Stomach (tissue), 19 donors: ENCODE measurements at places on chromosomes 7 and 10. TPM values are rescaled to one million over a fixed set of nuclear protein-coding genes. Genes with fewer than 3 reads are reported as not detected.

The CLRN3 gene
- not detected for total RNA-seq

The PPRC1 gene
- total RNA-seq: 29.8 TPM

The RBP3 gene
- total RNA-seq: not detected

The CTNNA3 gene
- 18.2 TPM for total RNA-seq

The CASTOR2 gene
- 3.8 TPM for total RNA-seq

DNA sequence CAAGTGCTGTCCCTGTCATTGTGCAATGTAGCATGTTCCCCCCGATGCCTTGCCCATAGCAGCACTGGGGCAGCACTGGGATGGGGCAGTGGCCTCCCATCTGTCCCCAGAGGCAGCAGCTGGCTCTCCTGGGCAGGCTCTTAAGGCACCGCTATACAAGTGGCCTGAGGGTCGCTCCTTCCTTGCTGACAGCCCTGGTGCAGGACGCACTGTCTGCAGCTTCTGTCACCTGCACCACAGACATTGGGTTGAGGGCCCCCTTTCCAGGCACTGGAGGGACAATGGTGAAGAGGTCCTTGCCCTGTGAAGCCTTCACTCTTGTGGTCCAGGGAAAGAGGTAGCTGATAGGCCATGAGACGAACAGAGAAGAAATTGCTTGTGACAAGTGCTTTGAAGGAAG is 10.6 kb downstream of the CPSF4 start:
- DNase-seq: no peak
- peaks cover 49% of the 10 kb centered on the region for H3K36me3 ChIP-seq
- no peaks in the 10 kb centered on the region for H3K4me1 ChIP-seq
- H3K27me3 ChIP-seq: no peaks in the 10 kb centered on the region

GRCh38 chr7:24825931-24826661 is 68.8 kb upstream of the GSDME start:
- DNase-seq: peak; percentile 47
- no peaks in the 10 kb centered on the region for H3K27me3 ChIP-seq
- peaks cover 7% of the 10 kb centered on the region for H3K36me3 ChIP-seq
- peaks cover 48% of the 10 kb centered on the region for H3K4me1 ChIP-seq
- H3K27ac ChIP-seq: peak overlapping the region; percentile 9

- no peaks in the 10 kb centered on the region for H3K27me3 ChIP-seq
- no peak overlapping the region for H3K27ac ChIP-seq
- H3K36me3 ChIP-seq: peaks cover 14% of the 10 kb centered on the region
- no peaks in the 10 kb centered on the region for H3K4me1 ChIP-seq
Observed at GRCh38 chr7:156667110-156667426, 26.5 kb downstream of the RNF32 start.

DNA sequence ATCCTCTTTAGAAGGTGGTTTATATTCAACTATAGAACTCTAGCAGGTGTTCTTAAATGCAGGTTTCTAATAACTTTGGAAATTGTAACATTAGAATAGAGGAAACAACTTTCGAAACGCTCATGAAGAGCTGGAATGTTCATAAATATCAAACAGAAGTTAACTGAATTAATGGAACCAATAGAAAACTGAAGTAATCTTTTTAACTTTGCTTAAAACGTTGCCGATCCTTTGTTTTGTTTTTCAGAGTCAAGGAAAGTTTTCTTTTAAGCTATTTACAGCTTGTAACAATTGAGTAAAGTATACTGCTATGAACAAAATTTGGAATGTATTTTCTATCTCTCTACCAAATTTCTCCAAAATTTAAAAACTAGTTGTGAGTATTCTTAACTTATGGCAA is 19.0 kb upstream of the CLDN3 start:
- no peaks in the 10 kb centered on the region for H3K36me3 ChIP-seq
- DNase-seq: no peak
- no peak overlapping the region for H3K27ac ChIP-seq
- H3K27me3 ChIP-seq: peaks cover 77% of the 10 kb centered on the region

- no peaks in the 10 kb centered on the region for H3K27me3 ChIP-seq
- H3K4me3 ChIP-seq: no peak overlapping the region
- peaks cover 22% of the 10 kb centered on the region for H3K36me3 ChIP-seq
- peaks cover 49% of the 10 kb centered on the region for H3K4me1 ChIP-seq
- H3K27ac ChIP-seq: peak overlapping the region; percentile 54
- DNase-seq: no peak
Observed at GRCh38 chr7:131401194-131401593, 73.5 kb downstream of the MKLN1 start.

GRCh38 chr7:50835156-50835555 is 52.5 kb upstream of the GRB10 start:
- no peaks in the 10 kb centered on the region for H3K4me1 ChIP-seq
- no peak for DNase-seq
- no peaks in the 10 kb centered on the region for H3K27me3 ChIP-seq
- no peak overlapping the region for H3K27ac ChIP-seq

DNA sequence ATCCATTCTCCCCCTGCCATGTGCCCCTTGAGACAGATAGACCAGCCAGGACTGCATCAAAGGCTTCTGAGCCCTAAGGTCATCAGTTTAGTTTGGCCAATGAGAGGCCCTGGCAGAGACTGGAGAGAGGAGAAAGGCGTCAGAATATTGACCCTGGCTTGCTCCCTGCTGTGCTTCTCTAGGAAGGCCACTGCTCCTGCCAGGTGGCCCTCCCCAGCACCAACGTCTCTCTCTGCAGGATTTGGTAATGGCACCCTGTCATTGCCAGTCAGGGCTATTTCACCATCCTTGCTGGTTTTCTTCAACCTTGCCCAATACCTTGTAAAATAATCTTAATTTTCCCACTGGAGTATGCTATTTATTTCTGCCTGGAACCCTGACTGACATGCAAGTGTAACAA is 38.8 kb upstream of the ZRANB1 start:
- no peaks in the 10 kb centered on the region for H3K4me1 ChIP-seq
- H3K27me3 ChIP-seq: no peaks in the 10 kb centered on the region
- H3K27ac ChIP-seq: no peak overlapping the region
- no peak overlapping the region for H3K4me3 ChIP-seq

DNA sequence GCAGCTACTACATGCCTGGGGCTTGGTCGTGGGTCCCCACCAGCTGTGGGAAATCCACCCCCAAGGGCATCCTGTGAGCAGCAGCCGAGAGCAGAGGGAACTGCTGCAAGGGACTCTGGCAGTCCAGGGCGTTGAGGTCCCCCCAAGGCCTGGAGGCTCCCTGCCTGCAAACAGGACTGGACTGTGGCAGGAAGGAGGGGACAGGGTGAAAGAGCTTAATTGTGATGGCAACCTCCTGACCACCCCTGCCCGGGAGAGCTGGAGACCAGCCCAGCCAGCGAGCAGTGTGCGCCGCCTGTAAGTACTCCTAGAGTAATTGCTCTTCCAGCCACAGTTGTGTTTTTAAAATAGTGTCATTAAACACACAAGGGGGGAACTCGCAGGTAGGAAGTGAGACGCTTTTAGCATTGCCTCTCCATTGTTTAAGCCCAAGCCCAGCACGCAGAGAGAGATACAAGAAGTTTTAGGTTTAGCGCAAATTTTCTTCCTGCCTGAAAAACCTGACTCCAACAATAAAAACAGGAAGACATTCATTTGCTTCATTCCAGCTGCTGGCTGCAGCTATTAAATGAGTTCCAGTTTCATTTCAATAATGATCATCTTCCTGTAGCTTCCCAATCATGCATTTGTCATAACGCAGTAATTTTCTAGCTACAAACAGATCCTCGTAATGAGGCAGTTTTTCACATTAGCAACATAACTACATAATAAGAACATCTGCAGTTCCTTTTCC is 111.1 kb downstream of the EBF3 start:
- DNase-seq: peak; percentile 38
- no peaks in the 10 kb centered on the region for H3K36me3 ChIP-seq
- no peaks in the 10 kb centered on the region for H3K27me3 ChIP-seq

DNA sequence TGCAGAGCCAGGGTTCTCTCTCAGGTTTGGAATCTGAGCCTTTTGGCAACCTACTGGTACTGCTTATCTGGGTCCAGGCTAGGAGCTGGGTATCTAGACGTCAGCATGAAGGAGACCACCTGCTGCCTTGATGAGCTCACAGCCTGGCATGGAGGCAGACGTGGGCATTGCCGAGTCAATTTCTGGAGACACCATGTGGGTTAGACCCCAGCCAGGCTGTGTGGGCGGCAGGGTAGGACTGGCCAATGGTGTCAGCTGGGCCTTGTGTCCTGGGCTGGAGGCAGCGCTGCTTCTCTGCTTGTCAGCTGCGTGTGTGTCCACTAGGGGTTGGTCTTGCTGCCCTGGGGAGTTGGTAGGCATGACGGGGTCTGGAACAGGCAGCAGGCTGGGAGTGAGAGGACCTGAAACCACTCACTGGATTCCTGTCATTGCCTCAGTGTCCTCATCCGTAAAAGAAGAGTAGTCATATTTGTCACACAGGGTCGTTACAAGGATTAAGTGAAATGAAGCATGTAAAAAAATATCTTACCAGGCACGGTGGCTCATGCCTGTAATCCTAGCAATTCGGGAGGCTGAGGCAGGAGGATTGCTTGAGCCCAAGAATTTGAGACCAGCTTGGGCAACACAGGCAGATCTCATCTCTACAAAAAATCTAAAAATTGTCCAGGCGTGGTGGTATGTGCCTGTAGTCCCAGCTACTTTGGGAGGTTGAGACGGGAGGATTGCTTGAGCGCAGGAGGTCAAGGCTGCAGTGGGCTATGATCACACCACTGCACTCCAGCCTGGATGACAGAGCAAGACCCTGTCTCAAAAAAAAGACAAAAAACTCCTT is 31.7 kb upstream of the ANKRD2 start:
- DNase-seq: no peak
- H3K36me3 ChIP-seq: no peaks in the 10 kb centered on the region
- H3K27me3 ChIP-seq: no peaks in the 10 kb centered on the region
- peaks cover 48% of the 10 kb centered on the region for H3K4me1 ChIP-seq
- H3K27ac ChIP-seq: no peak overlapping the region
- no peak overlapping the region for H3K4me3 ChIP-seq

DNA sequence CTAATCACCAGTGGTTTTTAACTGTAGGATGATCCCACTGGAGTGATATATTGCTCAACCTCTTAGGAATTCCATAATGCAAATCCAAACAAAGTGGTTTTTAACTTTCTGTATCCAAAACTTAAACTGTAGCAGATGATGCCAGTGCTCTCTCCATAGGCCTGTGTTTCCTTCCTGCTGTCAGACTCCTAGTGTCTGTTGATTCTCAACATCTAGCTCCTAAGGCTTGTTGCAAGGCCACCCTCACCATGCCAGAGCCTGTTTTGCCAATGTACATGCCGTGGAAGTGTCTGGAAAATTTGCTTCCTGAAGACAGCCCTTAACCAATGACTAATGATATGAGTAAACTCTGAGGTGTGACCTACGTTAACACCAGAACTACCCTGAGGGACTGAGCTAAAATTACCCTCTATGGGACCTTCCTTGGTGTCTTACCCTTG is 39.3 kb downstream of the C1GALT1 start:
- DNase-seq: no peak
- no peaks in the 10 kb centered on the region for H3K27me3 ChIP-seq
- H3K4me3 ChIP-seq: no peak overlapping the region
- H3K4me1 ChIP-seq: peaks cover 4% of the 10 kb centered on the region

DNA sequence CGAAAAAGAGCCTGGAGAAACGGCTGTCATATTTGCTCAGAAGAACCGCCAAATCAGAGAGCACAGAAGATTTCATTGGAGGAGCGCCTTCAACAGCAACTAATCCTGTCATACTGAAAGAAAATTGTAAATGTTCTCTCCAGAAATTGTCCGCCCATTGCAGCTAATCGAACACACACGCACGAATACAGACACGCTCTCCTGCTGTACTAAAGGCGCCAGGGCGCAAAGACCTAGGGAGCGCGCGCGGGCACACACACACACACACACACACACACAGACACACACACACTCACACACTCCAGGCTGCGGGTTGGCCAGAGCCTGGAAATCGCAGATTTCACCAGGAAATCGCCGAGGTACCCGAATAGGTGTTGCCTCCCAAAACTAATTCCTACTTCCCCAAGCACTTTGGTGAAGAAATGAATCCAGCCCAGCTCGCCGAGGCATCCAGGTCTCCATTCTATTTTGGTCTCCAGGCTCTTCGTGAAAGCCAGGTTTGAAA is at the start of gene CHRM2:
Gene CHRM2 (plus strand): TSS at position 157 of the 505 bp plus-strand sequence. CDS start 146,214 bp downstream, outside the sequence.
- H3K27me3 ChIP-seq: peaks cover 35% of the 10 kb centered on the region
- DNase-seq: peak; percentile 62
- peaks cover 29% of the 10 kb centered on the region for H3K4me1 ChIP-seq
- H3K27ac ChIP-seq: no peak within 1 kb of the TSS
- no peaks in the 10 kb centered on the region for H3K36me3 ChIP-seq
- peak within 1 kb of the TSS; percentile 55 for H3K4me3 ChIP-seq

GRCh38 chr7:129804111-129804889 is 148.5 kb downstream of the UBE2H start:
- H3K36me3 ChIP-seq: no peaks in the 10 kb centered on the region
- H3K27ac ChIP-seq: no peak overlapping the region
- H3K27me3 ChIP-seq: peaks cover 20% of the 10 kb centered on the region
- peaks cover 7% of the 10 kb centered on the region for H3K4me1 ChIP-seq

- H3K4me3 ChIP-seq: no peak overlapping the region
- H3K27ac ChIP-seq: no peak overlapping the region
- H3K4me1 ChIP-seq: peaks cover 9% of the 10 kb centered on the region
- peaks cover 86% of the 10 kb centered on the region for H3K27me3 ChIP-seq
- no peak for DNase-seq
Observed at GRCh38 chr10:86375204-86375603, 8.6 kb upstream of the GRID1 start.

DNA sequence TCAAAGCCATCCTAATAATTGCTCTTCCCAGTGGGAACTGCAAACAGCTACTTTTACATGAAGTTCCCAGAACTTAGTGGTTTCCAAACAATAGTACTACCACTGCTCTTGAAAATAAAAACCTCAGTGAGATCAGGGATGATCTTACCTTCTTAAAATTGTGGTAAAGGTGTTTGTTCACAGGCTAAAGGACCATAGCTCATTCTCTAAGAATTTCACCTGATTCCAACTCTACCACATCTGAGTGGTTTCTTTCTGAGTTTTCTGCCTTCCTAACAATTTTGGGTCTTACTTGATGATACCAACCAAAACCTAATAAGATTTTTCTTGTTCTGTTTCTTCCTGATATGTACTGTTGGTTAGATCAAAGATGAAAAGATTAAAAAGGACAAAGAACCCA is 45.6 kb upstream of the AGBL3 start:
- no peaks in the 10 kb centered on the region for H3K4me1 ChIP-seq
- no peak overlapping the region for H3K4me3 ChIP-seq
- no peaks in the 10 kb centered on the region for H3K36me3 ChIP-seq
- DNase-seq: no peak
- H3K27me3 ChIP-seq: no peaks in the 10 kb centered on the region

DNA sequence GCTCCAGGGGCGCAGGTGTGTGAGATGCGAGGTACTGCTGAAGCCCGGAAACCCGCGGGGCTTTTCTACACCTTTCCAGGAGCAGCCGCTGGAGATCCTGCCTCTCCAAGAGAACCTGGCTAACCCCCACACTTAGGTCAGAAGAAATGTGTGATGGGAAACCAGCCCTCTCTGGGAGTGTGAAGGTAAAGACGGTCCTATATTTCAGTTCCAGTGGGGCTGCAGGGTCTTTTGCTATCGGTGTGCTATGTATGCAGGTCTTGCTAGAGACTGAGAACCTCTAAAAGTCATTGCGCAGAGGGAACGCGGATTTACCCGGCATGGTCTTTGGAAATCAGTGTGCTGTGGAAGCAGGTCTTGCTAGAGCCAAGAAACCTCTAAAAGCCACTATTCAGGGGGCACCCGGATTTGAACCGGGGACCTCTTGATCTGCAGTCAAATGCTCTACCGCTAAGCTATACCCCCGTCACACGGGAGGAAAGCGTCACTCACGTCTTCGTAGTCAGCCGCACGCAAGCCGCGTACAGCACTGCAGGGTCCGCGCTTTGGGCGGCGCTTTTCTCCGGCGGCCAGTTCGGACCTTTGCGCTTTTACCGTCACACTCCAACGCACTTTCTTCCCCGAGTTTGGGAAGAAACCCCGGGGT is 46.0 kb downstream of the ZNF777 start:
- H3K27me3 ChIP-seq: peaks cover 23% of the 10 kb centered on the region
- peak; percentile 79 for DNase-seq
- H3K4me3 ChIP-seq: peak overlapping the region; percentile 23
- H3K4me1 ChIP-seq: peaks cover 6% of the 10 kb centered on the region
- H3K36me3 ChIP-seq: no peaks in the 10 kb centered on the region
